Left ventricle myocardium inferior (tissue), 1 donor: ENCODE measurements at places on chromosomes 4 and X. TPM values are rescaled to one million over a fixed set of nuclear protein-coding genes. Genes with fewer than 3 reads are reported as not detected.
A peak's percentile ranks its signal among the peaks of the same experiment; 100 is the strongest.

The TMEM35A gene
- not detected for total RNA-seq

The BEX2 gene
- total RNA-seq = 2.6 TPM

The TNIP3 gene
- not detected for total RNA-seq

The AP1AR gene
- 9.6 TPM for total RNA-seq

The SULT1E1 gene
- not detected for total RNA-seq

The CPZ gene
- total RNA-seq = 0.27 TPM

DNA sequence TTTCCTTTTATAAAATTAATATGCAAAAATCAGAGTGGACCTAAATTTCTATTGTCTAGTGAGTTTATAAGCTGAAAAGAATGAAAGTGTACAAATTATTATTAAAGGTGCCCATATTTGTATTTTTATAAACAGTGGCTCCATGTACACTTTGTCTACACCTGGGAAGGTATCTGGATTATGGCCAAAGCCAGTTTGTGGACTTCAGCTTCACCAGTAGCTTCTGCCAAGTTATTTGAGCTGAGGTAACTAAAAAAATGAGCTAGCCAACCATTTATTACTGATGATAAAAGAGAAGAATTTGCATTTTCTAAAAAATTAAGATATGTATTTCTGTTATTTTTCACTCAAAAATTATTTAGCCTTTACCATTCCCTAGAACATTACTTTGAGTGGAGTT lies 32.3 kb upstream of the LRAT start:
- DNase-seq = no peak

GRCh38 chrX:140765043-140765784 lies 55.7 kb downstream of the LINC00632 start:
- no peak for DNase-seq

DNA sequence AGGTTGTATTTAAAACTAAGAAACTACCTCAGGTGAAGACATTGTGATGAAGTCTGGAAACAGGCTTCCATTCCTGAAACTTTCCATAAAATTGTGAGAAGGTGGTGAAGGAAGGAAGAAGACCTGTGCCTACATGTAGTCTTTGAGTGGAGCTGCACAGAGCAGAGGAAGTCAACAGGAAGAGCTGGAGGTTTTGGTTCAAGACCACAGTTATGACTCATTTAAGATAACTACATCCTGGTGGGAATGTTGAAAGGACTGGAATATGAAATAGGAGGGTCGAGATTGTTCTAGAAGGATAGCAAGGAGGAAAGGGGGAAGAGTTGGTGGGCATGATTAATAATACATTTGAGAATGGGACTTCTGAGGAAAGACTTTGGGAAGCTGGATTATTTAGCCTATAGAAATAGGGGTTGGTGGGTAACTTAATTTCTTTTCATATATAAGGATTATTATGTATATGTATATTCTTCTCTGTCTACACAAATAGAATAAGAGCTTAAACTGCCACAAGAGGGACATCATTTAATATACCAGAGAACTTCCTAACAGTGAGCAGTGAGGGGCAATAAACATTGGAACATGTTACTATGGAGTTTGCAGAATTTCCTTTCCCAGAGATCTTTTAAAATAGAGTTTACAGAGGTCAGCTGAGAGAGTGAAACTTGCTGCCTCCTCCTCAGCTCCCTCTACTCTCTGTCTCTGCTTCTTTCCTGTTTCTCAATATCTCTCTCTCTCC lies 23.5 kb downstream of the AWAT2 start:
- no peak for DNase-seq

DNA sequence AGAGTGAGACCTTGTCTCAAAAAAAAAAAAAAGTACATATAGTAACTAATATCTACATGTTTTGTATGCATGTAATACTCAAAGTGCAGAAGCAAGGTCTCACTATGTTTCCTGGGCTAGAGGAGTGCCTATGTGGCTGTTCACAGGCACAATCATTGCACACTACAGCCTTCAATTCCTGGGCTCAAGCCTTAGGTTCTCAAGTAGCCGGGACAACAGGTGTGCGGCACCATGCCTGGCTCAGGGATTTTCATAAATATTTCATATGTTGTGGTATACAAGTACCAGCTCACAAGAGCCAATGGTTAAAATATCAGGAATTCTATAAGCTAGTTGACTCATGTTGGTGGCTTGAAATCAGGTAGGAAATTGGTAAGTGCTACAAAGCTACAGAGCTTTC lies 94.8 kb downstream of the LARP7 start:
- DNase-seq = no peak

- peak; percentile 67 for DNase-seq
Observed at GRCh38 chr4:5050520-5051277, 581 bp upstream of the STK32B start.

GRCh38 chrX:17525762-17526555 lies 151.0 kb downstream of the NHS start:
- no peak for DNase-seq

- DNase-seq = no peak
Observed at GRCh38 chr4:59598330-59598618, 1601.9 kb upstream of the ADGRL3 start.

DNA sequence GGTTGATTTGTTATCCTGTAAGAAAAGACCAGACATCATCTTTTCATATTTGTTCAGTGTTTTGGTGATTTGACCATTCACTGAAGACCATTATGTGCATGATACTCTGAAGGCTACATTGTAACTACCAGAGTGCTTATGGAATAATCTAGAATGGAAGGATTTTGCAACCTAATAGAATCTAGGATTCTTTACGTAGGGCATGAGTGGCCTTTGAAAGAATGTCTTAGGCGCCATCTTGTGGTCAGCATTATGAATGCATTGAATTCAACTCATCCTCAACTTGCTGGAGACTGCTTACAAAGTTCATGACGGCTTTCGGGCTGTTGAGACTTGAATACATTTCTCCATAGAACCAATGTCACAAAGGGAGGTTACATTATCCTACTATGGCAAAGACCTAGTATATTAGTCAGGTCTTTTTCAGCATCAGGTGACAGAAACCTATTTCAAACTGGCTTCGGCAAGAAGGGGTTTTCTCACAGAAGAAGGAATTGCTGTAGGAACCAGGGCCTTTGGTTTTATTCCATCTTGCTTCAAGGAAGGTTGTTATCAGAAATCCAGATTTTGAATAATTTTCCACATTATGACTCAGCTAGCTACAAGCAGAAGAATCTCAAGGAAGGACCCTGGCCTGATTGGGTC lies 104.1 kb downstream of the GPAT3 start:
- no peak for DNase-seq

DNA sequence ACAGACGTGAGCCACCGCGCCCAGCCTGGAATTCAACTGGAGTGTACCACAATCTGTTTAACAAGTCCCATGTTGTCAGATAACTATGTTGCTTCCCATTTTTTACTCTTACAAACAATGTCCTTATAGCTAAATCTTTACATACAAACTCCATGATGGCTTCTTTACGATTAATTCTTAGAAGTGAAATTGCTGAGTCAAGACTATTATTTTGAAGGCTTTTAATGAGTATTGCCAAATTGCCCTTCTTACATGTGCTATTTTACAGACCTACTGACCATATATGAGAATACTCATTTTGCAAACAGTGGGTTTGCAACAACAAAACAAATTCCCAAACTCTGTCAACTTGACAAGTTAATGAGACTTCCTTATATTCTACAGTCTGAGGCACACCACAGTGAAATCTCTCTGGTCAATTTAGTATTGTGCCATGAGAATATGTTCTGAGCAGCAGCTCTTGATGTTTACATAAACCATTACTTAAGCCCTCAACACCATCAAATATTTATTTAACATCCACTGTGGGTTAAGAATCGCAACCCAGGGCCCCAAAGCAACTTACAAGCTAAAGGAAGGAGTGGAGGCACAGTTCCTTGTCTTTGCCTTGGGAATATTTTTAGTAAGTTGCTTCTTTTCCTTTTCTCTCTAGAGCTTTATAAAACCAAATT lies 128.5 kb downstream of the SPRY1 start:
- no peak for DNase-seq

DNA sequence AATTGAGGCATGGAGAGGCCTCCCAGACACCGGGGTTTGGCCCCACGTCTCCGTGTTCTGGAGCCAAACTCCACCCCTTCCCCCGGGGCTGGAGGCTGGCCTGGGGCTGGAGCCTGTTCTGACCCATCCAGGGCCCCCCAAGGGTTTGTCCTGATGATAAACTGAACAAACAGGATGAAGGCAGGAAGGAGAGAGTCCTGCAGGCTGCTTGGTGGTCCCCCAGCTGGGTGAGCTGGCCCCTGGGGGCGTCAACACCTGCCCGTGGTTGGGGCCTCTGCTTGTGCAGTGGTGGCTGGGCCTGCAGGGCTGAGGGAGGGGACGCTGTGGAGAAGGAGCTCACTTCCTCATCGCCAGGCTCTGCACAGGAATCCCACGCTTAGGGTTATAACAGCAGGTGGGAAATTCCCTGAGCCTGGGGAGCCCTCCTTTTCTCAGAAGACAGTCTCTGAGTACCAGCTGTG lies 2.3 kb downstream of the SH3TC1 start:
- peak; percentile 55 for DNase-seq

- no peak for DNase-seq
Observed at GRCh38 chrX:23435575-23435974, 100.9 kb downstream of the PTCHD1 start.

- DNase-seq = no peak
Observed at GRCh38 chr4:148514581-148514980, 72.4 kb upstream of the NR3C2 start.
